Naive B cell (primary cell): ENCODE measurements at places on chromosomes 7 and 10.

DNA sequence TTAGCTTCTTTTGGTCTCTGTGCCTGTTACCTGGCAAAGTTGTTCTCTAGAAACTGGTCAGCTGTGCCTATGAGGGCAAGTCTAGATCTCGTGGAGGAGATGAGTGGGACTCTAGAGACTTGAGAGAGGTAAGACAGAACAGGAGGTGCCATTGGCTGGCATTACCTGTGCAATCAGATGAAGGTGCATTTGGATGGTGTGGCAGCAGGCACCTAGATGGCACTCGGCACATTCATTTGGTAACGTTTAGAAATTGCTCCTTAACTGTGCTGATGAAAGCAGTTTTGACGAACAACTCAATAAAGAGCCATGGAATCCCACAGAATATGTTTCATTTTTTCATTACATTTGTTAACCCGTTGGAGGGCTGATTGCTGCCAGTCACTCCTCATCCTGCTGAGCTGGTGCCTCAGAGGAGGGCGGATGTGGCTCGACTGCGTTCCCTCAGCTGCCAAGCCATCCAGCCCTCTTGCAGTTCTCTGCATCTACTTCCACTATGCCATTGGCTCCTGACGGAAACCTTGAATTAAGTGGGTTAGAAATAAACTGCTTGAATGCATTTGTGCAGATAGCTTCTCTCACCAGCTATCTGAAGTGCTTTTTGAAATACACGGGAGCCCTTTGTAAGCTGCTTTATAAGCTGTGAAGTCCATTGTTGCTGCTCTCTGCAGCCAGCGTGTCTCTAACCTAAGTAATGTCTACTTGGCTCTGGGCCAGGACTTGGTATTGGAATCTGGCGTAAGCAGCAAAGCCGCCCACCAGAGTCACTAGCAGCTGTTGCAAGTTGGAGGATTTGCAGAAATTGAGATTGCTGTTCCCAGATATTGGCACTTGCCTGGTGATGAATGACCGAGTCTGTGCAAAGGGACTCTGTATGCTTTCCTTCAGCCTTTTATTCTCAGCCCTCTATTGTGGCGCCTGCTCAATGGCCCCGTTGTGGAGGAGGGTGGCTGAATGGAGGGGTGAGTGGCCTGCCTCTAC, 87.4 kb downstream of the LRRC4 start:
- H3K4me3 ChIP-seq, result no peak overlapping the region
- H3K27me3 ChIP-seq, result no peaks in the 10 kb centered on the region
- no peak overlapping the region for H3K27ac ChIP-seq
- no peaks in the 10 kb centered on the region for H3K36me3 ChIP-seq
- DNase-seq, result no peak
- H3K4me1 ChIP-seq, result peaks cover 15% of the 10 kb centered on the region

GRCh38 chr7:35389636-35390035, 135.7 kb upstream of the TBX20 start:
- no peak for DNase-seq
- no peaks in the 10 kb centered on the region for H3K36me3 ChIP-seq
- H3K4me3 ChIP-seq, result no peak overlapping the region
- no peaks in the 10 kb centered on the region for H3K27me3 ChIP-seq
- no peak overlapping the region for H3K27ac ChIP-seq

DNA sequence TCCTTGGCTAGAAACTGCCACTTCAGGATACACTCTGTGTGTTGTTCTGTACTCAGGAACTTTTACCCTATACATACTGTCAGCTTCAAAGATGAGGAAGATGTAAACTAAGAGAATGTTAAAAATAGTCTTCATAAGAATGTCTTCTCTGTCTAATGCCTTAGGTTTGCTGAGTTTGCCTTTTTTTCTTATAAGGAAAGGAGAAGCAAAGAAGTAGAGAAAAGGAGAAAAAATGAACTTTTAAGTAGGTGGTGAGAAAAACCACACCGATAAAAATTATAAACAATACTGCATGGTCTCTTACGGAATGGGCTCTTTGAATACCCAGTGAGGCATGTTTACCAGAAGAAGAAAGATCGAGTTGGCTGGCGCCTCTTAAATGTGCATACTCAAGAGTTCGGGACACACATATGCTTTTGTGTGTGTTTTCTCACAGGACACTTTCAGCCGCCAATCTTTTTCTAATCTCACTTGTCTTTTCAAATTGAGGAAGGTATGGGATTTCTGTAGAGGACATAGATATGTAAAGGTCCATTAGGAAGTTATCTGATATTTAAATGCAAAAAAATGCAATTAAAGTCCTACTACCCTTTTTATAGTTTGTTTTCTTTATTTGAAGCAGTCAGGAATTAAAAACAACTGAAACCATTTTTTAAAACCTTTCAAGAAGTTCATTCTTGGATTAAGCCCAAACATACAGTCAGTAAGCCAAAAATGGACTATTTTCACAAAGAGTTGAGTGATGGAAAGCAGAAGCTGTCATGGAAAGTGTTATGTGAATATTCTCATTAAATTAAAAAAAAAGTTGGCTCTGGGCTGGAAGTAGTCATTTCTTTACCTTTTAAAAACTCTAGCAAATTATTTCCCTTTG, 100.6 kb upstream of the MDFIC start:
- peaks cover 8% of the 10 kb centered on the region for H3K27me3 ChIP-seq
- no peak overlapping the region for H3K27ac ChIP-seq
- DNase-seq, result no peak
- no peaks in the 10 kb centered on the region for H3K4me1 ChIP-seq
- H3K36me3 ChIP-seq, result no peaks in the 10 kb centered on the region

DNA sequence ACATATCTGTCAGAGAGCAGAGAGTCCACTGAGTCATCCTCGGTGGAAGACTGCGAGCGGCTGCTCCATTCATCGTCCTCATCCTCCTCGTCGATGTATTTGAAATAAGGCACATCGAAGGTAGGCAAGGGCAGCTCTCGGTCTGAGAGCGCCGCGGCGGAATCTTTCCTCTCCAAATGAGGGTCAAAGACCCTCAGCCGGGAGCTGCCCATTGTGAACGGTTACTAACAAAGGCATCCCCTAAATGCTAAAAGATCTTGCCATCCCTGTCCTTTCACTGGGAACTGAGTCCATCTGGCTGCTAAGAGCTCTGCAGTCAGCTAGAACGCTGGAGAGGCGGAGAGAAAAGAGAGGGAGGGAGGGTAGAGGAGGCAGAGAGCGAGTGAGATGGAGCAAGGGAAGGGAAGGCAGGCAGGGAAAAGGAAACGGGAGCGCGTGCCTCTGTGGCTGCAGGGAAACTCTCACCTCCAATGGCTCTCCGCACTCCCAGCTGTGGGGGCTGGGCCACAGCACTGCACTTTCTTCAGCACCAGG, 163.4 kb downstream of the RAPGEF5 start:
- H3K27me3 ChIP-seq, result no peaks in the 10 kb centered on the region
- DNase-seq, result no peak
- H3K4me3 ChIP-seq, result no peak overlapping the region
- no peaks in the 10 kb centered on the region for H3K4me1 ChIP-seq

DNA sequence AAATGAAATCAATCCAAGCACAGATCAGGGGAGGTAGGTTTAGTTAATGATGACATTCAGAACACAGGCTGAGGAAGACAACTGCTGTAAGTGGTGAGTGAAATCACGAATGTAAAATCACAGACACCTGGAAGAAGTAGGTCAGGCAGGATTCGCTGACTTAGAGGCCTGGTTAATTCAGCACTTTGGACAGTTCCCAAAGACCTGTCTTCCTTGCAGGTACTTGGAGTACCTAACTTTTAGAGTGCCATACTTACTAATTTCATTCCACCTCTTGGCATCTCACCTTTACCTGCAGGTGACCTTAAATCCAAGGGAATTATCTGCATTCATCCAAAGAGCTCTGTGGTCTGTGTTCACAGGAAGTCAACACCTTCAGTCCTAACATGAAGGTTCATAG, 822.3 kb downstream of the PHTF2 start:
- no peaks in the 10 kb centered on the region for H3K4me1 ChIP-seq
- no peak for DNase-seq
- no peak overlapping the region for H3K4me3 ChIP-seq
- H3K36me3 ChIP-seq, result no peaks in the 10 kb centered on the region
- no peaks in the 10 kb centered on the region for H3K27me3 ChIP-seq
- no peak overlapping the region for H3K27ac ChIP-seq

DNA sequence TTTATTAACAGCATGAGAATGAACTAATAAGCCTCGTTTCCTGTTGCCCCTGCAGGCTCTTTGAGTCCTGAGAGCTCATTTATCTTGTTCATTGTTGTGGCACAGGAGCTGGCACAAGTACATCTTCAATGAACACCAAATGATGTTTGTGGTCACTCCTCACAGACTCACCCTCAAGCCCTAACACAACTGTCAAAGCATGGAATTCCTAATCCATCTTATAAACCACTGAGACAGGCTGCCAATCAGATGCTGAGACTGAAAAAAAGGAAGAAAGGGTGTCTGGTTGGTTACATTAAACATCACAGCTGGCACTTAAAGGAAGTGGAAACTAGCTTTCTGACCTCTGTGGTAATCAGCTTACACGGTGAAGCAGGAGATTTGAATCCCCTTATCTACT, 7.7 kb upstream of the CCDC172 start:
- no peaks in the 10 kb centered on the region for H3K36me3 ChIP-seq
- no peaks in the 10 kb centered on the region for H3K4me1 ChIP-seq
- DNase-seq, result no peak
- H3K27me3 ChIP-seq, result no peaks in the 10 kb centered on the region
- no peak overlapping the region for H3K4me3 ChIP-seq

DNA sequence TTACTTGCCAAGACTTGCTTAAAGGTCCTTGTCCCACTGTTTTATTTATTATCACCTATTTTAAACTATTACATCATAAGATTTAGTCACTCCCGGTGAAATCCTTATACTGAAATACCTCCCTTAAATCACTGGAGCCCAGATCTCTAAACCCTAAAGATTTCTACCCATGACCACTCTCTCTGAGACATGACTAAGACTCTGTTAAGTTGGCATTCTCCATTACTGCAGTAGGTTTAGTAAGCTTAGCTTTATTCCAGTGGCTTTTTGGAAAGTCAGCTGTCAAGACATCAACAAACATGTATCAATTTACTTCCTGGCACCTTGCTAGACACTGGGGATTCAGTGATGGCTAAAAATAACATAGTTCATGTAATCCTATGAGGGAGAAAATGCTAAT, 874.2 kb downstream of the KCNMA1 start:
- no peaks in the 10 kb centered on the region for H3K4me1 ChIP-seq
- H3K27me3 ChIP-seq, result no peaks in the 10 kb centered on the region
- H3K4me3 ChIP-seq, result no peak overlapping the region
- no peaks in the 10 kb centered on the region for H3K36me3 ChIP-seq

- H3K4me3 ChIP-seq, result no peak overlapping the region
- peaks cover 48% of the 10 kb centered on the region for H3K4me1 ChIP-seq
- DNase-seq, result no peak
- H3K27ac ChIP-seq, result no peak overlapping the region
Observed at GRCh38 chr10:133405272-133405671, 11.3 kb downstream of the MTG1 start.

- H3K4me1 ChIP-seq, result no peaks in the 10 kb centered on the region
- H3K4me3 ChIP-seq, result no peak overlapping the region
Observed at GRCh38 chr7:28698840-28699239, 259.3 kb downstream of the TRIL start.

DNA sequence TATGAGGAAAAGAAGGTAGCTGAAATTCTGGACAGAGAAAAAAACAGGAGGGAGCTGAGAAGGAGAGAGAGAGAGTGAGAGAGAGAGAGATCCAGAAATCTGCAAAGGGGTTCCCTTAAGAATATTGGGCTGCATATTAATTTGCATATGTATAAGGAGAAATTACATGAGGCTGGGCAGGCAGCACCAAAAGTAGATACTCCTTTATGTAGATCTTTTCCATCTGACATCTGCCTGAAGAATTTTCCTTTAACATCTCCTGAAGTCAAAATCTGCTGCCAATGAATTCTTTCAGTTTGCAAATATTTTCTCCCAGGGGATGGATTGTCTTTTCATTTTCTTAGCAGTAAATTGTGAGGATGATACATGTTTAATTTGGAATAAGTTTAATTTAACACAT, 1365.3 kb downstream of the GATA3 start:
- H3K27ac ChIP-seq, result no peak overlapping the region
- no peak for DNase-seq
- no peak overlapping the region for H3K4me3 ChIP-seq
- H3K4me1 ChIP-seq, result no peaks in the 10 kb centered on the region
- peaks cover 3% of the 10 kb centered on the region for H3K36me3 ChIP-seq

DNA sequence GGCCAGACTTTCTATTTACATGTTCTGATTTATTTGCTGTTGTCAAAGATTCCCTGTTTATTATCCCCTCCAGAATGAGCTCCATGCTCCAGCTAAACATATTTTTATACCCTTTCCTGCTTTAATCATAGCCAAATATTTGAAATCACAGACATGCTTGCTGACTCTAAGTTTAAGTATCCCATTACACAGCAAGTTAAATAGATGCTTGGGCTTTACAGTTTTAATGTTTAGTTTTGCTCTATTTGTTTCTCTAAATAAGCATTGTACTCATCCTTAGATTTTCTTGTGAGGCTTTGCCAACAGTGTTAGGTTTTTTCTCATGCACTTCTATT, 196.8 kb downstream of the TAX1BP1 start:
- peaks cover 7% of the 10 kb centered on the region for H3K36me3 ChIP-seq
- DNase-seq, result no peak
- no peaks in the 10 kb centered on the region for H3K27me3 ChIP-seq
- peak overlapping the region; percentile 46 for H3K27ac ChIP-seq
- H3K4me1 ChIP-seq, result peaks cover 20% of the 10 kb centered on the region

DNA sequence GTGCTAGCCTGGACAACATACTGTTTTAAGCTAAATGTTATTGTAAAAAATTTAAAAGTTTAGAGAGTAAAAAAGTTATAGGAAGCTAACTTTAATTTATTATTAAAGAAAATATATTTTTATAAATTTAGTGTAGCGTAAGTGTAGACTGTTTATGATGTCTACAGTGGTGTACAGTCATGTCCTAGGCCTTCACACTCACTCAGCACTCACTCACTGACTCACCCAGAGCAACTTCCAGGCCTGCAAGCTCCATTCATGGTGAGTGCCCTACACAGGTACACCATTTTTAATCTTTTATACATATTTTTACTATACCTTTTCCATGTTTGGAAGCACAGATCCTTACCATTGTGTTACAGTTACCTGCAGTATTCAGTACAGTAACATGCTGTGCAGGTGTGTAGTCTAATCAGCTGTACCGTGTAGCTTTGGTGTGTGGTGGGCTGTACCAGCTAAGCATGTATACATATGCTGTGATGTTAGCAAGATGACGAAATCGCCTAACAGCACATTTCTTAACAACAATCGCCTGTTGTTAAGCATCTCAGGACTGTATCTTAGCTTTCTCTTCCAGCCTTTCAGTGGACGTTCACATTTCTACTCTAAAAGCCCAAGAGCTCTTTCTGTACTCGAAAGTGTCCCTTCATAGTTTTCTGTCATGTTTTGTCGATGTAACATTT, 12.5 kb downstream of the RNF32 start:
- H3K4me3 ChIP-seq, result no peak overlapping the region
- DNase-seq, result no peak
- peaks cover 34% of the 10 kb centered on the region for H3K27me3 ChIP-seq
- no peaks in the 10 kb centered on the region for H3K4me1 ChIP-seq
- H3K27ac ChIP-seq, result no peak overlapping the region

DNA sequence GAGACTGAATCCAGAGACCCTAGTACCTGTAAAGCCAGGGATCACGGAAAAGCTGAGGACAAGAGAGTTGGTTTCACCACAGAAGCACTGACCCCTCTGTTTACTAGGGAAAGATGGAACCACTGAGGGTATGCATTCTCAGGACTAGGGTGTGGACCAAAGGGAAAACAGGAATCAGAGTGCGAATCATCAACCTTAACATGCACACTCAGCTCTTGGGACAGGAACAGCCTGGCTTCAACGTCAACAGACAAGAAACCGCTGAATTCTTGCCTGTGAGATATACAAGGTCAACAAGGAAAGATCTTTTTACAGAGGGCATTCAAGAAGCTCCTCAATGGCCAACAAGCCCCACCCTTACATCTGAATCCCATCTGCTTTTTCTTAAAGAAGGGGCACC, 14.9 kb downstream of the TNRC18 start:
- H3K27ac ChIP-seq, result peak overlapping the region; percentile 21
- no peak overlapping the region for H3K4me3 ChIP-seq
- H3K27me3 ChIP-seq, result peaks cover 21% of the 10 kb centered on the region
- no peak for DNase-seq
